Left renal cortex interstitium (tissue), 4 donors: ENCODE measurements at places on chromosomes 1 and 21. TPM values are rescaled to one million over a fixed set of nuclear protein-coding genes. Genes with fewer than 3 reads are reported as not detected.

The KMO gene
- 23.1 TPM for polyA plus RNA-seq

DNA sequence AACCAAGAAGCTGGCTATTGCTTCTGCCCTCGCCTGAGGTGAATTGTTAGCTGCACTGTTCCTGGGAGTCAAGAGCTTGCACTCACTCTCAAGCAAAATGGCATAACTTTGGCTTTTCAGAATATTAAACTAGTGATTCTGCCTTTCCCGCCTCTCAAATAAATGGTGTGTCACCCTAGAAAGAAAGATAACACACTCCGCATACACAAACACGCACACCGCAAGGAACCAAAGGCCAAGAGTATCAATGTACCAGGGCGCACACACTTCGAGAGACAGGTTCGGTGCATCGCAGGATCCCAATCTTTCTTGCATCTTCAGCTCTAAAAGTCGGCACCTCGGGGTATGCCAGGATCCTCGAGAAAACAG lies 470 bp upstream of the RTCA start:
- DNase-seq: no peak

- peak; percentile 17 for DNase-seq
These were observed 260.5 kb downstream of the PRDM2 start for GRCh38 chr1:13960375-13960987.

- DNase-seq: no peak
These were observed 126.9 kb downstream of the SETD4 start for GRCh38 chr21:35933466-35933865.

DNA sequence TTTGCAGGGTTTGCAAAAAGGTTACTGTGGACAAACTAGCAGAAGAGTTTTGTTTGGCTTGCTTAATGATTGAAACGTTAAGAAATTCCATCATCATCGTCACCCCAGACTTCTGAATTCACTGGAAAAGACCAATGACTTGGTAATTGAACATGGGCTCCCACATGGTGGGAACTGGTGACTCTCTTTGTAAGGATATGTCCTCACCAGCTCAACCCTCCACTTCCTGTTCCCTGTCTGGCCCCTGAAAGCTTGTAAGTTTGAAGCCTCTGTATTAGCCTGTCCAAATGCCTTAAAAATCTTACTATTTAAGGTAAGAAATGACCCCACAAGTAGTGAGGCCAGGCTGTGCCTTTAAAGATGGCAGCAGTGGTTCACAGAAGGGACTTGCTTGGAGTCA lies 9.7 kb downstream of the SYT6 start:
- DNase-seq: no peak

DNA sequence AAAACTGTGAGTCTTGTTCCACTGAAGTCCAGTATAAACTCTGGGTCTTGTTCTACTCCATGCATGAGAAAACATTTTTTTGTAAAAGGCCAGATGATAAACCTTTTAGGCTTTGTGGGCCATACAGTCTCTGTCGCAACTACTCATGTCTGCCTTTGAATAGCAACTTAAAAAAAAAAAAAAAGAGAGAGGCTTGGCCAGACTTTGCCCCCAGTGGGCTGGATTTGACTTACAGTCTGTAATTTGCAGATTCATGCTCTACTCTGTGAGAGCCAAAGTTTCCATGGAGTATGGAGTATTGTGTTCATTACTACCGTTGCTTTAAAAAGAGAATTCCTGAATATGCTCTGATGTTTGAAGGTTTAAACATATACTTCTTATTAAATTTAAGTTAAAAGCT lies 654.9 kb upstream of the PKN2 start:
- no peak for DNase-seq

The SEC16B gene
- polyA plus RNA-seq: 7.2 TPM

The UBXN10 gene
- 5.5 TPM for polyA plus RNA-seq

The AK5 gene
- 5.9 TPM for polyA plus RNA-seq

The SYT14 gene
- polyA plus RNA-seq: 0.41 TPM

- DNase-seq: no peak
These were observed 63.7 kb downstream of the SLC30A7 start for GRCh38 chr1:100959502-100960060.

DNA sequence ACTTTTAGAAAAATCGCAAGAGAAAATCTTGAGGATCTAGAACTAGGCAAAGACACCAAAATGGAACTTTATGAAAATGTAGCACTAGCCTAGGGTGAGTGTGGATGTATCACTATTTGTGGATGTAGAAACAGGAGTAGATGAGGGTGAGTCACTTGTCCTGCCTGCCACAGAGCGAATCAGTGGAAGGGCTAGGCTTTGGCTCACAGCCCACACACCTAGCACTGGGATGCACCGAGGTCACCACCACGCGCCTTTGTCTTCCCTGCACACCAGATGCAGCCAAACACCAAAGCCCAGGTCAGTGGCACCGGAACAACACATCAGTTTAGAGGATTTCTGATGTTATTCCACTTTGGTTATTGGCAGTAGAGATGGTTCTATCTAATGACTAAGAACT lies 38.2 kb downstream of the PKNOX1 start:
- no peak for DNase-seq

DNA sequence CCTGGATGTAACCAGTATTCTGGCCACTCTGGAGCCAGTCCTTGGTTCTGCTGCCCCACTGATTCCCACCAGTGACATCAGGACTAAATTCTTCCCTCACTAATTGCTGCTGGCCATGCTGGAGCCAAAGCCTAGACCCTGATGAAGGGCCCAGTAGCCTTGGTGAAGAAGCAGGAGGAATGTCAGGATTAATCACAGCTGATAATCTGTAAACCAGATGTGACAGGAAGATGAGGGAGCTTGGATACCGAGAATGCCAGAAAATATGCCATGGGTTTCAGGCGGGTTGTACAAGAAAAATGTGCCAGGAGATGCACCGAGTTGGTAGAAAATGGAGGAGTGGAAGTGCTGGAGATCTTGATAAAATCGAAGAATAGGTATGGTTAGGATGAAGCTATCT lies 119.0 kb upstream of the PPP2R5A start:
- no peak for DNase-seq

DNA sequence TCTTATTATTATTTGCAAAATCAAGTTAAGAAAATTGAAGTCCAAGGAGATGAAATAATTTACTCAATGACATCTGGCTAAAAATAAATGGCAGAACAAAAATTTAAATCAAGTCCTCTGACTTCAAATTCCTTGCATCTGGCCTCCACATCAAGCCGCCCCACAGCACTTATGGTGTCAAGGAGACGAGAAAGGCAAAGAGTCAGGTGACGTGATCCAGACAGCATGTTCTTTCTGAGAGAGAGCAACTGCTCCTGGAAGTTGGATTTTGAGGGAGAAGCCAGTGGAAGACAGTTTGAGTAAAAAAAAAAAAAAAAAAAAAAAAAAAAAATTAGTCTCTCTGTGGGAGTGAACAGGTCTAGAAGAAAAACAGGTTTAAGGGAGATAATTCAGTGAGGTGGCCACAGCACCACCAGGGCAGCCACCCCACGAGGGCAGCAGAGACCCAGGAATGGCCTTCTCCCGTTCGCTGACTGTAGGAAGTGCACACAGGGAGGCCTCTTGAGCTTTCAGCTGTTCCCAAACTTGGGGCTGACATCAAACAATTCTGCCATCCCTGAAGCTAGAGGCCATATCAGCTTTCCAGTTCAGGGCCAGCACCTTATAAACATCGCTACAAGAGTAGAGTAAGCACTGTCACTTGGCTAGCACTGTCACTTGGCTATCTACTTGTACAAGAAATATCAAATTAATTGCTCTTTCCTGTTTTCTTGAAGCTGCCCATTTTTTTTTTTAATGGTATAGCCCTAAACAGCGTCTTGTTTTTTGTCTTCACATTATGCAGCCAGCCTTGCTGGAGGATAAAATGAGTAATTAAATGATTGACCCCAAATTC lies 7.8 kb downstream of the C1orf162 start:
- DNase-seq: peak; percentile 34

GRCh38 chr21:15978215-15978738 lies 248.5 kb downstream of the USP25 start:
- no peak for DNase-seq

The TMEM269 gene
- polyA plus RNA-seq: 0.79 TPM

The ERG gene
- 22.7 TPM for polyA plus RNA-seq

The NADK gene
- polyA plus RNA-seq: 52.7 TPM

- DNase-seq: no peak
These were observed 20.4 kb downstream of the SLC25A33 start for GRCh38 chr1:9559673-9560072.

GRCh38 chr1:171115280-171115897 lies 24.7 kb downstream of the FMO3 start:
- no peak for DNase-seq

GRCh38 chr1:26887125-26887524 lies 3.0 kb downstream of the GPN2 start:
- no peak for DNase-seq

- no peak for DNase-seq
These were observed 5.8 kb upstream of the IL24 start for GRCh38 chr1:206891412-206891811.

GRCh38 chr1:43557744-43558245 lies 27.1 kb downstream of the PTPRF start:
- DNase-seq: no peak

The MAB21L3 gene
- 1.1 TPM for polyA plus RNA-seq
